Kidney glomerular epithelial cell (primary cell): ENCODE measurements at places on chromosomes 11 and 22.

- DNase-seq: peak; percentile 69
These were observed 1.1 kb upstream of the ABTB2 start for GRCh38 chr11:34358728-34359547.

- no peak for DNase-seq
These were observed 12.0 kb downstream of the P2RY6 start for GRCh38 chr11:73284106-73284505.

DNA sequence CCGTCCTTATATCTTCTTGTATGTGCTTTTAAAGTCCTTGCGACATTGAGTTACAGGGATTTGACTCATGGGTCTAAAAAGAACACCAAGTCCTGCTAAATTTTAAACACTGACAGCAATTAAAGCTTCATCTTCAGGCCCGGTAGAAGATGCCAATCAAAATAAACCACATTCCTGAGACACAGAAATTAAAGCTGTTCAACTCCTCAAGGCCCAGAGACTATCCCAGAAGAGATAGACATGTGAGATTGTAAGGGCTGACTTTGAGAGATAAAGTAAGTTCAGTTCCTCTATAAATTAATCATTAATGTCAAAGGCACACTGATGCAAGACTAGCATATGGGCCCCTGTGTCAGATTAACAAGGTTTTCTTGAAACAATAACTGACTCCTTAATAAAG lies 49.8 kb downstream of the OSBPL5 start:
- no peak for DNase-seq

GRCh38 chr11:68749229-68750123 lies 1.8 kb downstream of the TESMIN start:
- DNase-seq: no peak

GRCh38 chr11:20658135-20658534 lies 11.3 kb upstream of the NELL1 start:
- no peak for DNase-seq

DNA sequence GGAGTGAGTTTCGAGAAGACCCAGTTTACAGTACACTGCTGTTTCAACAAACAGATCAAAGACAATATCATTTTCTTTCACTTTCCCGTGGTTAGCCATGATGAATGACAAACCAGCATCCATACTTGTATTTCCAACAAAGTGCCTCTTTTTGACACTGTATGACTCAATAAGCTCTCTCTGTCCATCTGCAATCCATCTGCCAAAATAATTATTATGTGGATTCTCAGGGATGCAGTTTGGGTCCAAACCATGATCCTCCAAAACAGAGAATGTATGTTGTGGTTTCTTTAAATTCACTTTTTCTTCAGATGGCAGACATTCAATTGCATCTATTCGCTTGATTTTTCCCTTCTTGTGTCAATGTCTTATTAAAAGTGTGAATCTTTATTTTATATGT lies 37.8 kb upstream of the RASD2 start:
- DNase-seq: no peak

DNA sequence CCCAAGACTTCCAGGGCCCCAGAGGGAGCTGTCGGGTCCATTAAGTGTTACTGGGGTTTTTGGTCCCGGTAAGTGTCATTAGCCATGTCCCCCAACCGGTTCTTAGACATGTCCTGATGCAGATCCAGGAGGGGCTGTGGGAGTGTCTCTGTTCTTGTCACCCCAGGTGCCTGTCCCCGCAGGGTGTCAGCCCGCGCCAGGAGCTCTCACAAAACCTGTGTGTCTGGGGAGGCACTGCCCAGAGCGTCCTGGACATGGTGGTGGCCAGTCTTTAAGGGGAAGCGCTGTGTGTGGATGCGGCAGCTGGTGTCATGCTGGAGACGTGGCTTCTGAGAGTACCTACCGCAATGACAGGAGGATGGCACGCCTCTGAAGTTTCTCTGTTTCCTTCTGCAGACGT lies 12.5 kb upstream of the PARVG start:
- no peak for DNase-seq
